ENCODE measurements at places on chromosomes 1 and 21.

DNA sequence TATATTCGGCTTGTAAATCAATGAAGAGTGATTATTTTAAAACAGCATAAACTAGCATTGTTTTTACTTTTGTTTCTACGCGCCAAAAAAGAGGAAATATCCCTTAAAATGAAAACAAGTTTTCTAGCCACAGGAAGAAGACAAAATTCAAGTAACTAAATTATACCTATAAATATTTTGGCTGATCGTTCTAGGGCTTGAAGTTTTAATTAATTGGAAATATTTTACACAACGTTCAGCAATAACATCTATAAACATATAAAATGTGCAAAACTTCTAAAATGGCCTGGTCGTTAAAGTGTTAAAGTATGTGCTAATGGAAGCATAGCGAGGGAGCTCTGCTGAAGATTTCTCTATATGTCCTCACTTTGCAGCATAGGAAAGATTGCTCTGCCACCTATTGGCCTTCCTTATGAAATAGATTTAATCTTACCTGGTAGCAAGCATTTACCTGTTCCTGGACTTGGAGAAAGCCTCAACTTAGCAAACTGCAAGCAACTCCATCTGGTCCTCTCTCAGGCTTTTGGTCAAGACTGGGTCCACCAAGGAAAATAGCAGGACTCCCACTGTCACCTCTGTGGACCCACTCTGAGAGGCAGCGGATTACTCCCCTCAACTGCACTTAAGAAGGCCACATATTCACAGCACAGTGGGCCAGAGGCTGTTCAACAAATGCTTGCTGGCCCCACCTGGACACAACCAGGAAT, 351.3 kb upstream of the RUNX1 start:
- DNase-seq: peak; percentile 66

DNA sequence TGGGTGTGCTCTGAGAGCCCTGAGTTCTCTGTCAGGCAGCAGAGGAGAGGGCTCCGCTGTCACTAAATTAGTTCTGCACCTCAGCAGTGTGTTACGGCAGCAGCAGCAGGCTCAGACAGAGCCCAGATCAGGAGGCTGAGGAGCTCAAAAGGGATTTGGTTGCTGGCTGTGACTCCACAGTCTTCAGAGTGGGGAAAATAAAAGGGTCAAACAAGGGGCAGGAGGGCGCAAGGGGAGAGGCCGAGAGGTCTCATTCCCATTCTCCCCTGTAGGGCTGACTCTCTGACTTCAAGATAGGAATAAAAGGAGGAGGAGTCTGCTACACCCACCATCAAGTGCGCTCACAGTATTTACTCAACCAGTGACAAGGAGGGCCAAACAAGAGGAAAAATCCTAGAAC, 9.2 kb upstream of the SLC45A3 start:
- DNase-seq: no peak

- DNase-seq: no peak
Measured at GRCh38 chr1:210099921-210100320, 132.7 kb upstream of the SERTAD4 start.

DNA sequence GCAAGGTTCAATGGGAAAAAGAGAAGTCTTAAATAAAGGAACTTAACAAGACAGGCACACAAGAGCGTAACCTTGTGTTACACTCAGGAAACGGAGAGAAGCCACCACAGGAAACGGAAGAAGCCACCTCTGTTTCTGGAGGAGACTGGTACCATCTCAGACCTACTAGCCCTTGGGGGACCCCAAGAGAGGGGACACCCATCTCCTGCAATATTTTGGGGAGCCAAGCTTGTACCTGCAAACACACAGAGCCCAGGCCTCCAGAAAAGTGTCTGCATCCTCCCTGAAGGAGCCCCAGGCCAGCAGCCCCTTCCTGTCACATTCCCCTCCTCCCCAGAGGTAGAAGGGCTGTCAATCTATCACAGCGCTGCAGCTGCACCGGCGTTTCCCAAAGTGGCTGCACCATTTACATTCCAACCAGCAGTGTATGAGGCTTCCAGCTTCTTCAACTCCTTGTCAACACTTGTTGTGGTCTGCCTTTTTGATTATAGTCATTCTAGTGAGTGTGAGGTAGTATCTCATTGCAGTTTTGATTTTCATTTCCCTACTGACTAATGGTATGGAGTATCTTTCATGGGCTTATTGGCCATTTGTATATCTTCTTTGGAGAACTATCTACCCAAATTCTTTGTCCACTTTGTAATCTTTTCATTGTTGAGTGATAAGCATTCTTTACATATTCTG, 23.0 kb upstream of the PADI1 start:
- no peak for DNase-seq

DNA sequence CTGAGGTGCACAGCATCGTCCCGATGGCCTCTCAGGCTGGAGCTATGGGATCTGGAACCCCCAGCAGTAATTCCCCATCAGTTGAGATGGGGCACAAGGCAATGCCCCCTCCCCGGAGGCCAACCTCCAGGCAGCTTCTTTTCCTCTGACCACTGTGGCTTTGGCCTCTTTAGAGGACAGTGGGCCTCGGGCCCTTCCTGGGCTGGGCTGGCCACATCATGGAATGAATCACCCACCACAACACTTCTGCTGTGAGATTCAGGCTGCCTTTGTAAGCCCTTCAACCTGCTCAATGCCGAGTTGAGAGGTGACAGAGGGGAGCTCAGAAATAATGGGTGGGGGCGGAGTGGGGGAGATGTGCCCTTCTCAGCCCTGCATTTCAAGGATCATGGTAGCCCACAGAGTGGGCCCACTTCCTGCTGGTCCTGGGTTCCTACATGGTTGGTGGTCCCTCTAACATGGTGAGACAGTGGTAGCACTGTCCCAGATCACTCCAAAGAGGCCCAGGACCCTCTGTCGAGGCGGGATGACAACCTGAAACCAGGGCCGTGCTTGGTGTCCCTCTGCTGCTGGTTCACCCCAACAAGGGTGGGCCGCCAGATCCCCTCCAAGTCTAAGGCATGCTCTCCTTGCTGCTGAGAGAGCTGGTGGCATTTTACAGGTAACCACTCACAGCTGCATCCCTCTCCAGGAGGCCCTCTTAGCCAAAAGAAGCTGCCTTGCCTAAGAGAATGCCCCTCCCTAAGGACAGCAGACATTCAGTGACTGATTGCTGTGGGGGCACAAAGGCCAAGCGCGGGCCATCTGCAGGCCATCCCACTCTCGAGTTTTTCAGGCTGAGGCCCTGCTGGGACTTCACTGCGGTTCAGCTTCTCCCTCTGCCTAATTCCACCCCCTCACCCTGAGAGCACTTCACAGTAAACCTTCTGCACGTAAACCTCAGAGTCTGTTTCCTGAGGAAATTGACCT, 29.7 kb upstream of the EVA1B start:
- DNase-seq: no peak

GRCh38 chr1:242005866-242006535, 7.1 kb upstream of the MAP1LC3C start:
- DNase-seq: no peak

- peak; percentile 73 for DNase-seq
Measured at GRCh38 chr1:200979574-200980451, 43.7 kb downstream of the KIF21B start.

DNA sequence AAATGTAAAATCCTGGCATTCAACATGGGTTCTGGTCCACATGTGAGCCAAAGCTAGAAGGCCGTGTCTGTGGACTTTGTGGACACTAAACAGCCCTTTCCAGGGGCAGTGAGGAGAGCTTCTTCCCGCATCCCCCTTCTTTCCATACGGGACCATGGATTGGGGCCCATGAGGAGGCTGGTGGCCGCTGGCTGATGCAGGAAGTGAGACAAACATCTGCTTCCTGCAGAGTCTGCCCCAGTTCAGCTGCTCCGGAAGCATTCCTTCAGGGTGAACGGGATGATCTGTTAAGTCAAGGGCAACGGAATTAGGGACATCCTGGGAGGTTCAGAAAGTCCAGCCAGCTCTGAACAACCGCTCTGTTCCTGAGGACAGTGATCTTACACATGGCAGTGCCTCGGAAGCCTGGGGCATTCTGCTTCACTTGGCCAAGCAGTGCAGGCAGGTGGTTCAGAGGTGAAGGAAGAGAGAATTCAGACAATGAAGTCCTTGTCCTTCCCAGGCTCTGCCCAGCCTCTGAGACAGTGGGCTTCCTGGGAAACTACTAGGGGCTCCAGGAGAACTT, 1.5 kb downstream of the CA6 start:
- no peak for DNase-seq

GRCh38 chr1:161921990-161922389, 101.7 kb downstream of the OLFML2B start:
- no peak for DNase-seq

DNA sequence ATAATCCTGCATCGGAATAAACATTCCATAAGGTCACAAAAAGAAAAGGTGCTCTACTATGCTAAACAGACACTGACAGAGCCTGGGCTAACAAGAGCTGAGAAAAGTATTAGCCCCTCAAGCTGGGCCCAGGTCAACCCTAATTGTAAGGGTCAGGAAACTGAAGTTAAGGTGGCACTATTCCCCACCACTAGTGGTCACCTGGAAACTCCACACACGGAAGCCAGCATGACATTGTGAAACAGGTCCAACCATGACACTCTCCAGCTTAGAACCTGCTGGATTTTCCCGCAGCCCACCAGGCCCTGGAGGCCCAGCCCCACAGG, 1.2 kb downstream of the PTTG1IP start:
- DNase-seq: no peak

GRCh38 chr1:234774971-234775370, 165.0 kb upstream of the IRF2BP2 start:
- DNase-seq: no peak

DNA sequence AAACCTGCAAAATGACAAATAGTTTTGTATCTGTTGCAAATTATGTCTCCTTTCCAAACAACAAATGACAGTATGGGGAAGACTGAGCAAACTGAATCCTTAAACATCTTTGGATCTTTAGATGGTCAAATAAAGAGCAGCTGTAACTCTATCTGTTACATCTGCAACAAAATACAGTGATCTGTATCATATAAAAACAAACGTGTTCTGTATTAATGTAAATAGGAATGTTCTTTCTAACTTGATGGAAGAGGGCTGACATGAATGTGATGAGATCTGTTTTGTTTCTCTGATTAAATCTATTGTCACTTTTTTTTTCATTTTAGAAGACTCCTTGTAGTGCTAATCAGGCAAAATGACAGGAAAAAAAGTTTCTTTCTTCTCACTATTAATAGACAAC, 159.5 kb downstream of the GPATCH2 start:
- no peak for DNase-seq

GRCh38 chr1:235776396-235776795, 90.3 kb downstream of the LYST start:
- DNase-seq: no peak

- DNase-seq: no peak
Measured at GRCh38 chr1:29569971-29570634, 333.8 kb downstream of the PTPRU start.

- peak; percentile 31 for DNase-seq
Measured at GRCh38 chr1:99850459-99851291, 514 bp downstream of the AGL start.

GRCh38 chr1:182386980-182387379, 4.6 kb downstream of the GLUL start:
- no peak for DNase-seq

- no peak for DNase-seq
Measured at GRCh38 chr1:90414201-90414600, 302.9 kb downstream of the BARHL2 start.

DNA sequence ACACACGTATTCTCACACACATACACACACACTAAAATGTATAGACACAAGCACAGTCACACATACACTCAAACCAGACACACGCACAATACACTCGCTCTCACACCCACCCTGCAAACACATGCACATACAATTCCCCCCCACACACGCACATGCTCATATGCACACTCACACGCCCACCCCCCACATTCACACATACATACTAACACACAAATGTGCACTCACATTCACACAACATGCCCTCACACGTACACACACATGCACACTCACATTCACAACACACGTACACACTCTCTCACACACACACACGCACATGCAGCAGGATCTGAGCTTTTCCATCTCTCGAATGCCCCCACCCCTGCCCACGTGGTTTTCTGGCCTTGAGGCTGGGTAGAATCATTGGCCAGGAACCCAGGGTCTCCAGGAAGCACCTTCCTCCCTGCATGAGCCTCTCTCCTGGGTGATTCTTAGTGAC, 589.7 kb downstream of the PTPRU start:
- DNase-seq: no peak

- no peak for DNase-seq
Measured at GRCh38 chr1:22184892-22185612, 42.2 kb upstream of the WNT4 start.

DNA sequence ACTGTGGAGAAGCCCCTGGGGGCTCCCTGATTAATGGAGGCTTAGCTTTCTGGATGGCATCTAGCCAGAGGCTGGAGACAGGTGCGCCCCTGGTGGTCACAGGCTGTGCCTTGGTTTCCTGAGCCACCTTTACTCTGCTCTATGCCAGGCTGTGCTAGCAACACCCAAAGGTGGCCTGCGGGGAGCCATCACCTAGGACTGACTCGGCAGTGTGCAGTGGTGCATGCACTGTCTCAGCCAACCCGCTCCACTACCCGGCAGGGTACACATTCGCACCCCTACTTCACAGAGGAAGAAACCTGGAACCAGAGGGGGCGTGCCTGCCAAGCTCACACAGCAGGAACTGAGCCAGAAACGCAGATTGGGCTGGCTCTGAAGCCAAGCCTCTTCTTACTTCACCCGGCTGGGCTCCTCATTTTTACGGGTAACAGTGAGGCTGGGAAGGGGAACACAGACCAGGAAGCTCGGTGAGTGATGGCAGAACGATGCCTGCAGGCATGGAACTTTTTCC, 24.8 kb downstream of the PCSK9 start:
- DNase-seq: peak; percentile 16

DNA sequence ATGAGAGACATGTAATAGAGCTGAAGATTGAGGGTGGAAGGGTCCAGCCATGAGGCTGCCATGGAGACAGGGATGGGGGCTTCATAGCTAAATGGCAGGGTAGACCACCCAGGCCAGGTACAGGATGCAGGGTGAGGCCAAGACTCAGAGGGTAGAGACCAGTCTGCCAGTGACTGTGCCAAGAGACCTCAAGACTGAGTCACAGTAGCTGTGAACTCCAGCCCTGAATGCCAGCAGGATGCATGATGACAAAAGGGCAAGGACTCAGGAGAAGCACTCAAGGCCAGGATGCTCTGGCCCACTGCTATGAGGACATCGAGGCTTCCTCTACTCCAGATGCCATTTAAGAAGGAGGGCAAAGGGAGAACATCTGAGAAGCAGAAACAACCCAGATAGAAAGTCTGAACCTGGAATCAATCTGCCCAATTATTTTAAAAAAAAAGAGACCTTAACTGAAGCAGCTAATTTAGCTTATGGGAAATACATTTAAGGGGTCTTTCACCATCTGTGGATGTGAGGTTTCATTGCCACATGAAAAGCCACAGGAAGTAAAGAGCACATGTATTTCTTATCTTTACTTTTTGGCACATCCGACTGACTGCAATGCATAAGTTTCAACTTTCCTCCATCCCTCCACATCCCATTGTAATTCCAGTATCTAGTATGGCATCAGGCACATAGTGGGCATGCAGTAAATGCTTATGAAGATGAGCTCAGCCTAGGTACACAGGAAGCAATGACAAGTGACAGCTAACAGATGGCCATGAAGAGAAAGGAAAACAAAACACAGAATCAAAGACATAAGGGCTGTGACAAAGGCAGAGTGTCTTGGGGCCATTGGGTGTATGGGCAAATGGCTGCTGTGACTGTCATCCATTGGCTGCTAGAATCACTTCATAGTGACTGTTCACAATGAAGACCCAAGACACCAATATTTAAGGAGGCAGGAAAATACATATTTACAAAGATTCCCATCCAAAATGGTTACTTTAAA, 40.2 kb downstream of the SUSD4 start:
- no peak for DNase-seq

Measured in GM20000 (cell line).